ENCODE measurements at places on chromosomes 3 and 15.

DNA sequence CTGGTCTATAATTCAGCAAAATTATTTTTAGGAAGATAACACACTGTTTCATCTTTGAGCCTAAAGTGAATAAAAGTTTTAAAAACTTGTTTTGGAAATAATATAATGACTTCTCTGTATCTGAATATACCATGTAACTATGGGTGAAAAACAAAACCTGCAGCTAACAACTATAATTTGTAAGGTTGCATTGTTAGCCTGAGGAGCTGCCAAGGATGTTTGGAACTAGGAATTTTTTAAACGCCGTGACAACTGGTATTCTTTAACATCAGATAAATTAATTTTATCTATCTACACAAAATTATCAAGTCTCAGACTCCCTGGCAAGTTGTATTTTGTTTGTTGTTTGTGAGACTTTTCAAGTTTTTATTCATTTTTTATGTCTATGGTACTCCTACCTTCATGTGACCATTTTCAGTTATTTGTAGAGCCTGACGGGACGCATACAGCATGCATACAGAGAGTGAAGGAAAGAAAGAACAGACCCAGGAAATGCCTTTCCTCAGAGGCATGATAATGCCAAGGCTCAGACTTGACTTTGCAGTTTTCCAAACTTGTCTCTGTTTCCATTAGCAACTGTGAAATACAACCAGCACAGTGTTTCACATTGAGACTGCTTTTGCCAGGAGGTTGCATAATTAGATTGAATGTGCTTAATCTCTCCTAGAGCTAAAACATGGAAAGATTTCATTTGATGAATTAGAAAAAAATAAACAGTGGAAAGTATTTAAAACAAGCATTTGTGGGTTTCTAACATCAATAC, 60.8 kb upstream of the ARHGEF26 start:
- DNase-seq = no peak

DNA sequence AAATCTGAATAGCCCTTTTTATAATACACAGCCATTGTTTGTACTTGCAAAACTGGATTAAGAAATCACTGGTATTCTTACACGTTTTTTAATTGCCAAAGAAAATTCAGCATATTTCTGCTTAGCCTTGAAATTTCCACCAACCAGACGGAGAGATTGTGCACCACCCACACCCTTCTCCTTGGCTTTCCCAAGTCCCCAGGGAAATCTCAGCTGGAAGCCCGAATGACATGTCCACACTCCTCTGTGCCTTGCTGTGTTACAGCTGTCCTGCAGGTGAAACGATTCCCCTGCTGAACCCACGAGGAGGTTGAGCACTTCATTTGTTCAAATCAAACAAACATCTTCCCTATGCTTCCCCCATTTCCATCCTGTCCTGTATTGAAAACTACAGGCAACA, 49.6 kb upstream of the PPARG start:
- peak; percentile 89 for DNase-seq

DNA sequence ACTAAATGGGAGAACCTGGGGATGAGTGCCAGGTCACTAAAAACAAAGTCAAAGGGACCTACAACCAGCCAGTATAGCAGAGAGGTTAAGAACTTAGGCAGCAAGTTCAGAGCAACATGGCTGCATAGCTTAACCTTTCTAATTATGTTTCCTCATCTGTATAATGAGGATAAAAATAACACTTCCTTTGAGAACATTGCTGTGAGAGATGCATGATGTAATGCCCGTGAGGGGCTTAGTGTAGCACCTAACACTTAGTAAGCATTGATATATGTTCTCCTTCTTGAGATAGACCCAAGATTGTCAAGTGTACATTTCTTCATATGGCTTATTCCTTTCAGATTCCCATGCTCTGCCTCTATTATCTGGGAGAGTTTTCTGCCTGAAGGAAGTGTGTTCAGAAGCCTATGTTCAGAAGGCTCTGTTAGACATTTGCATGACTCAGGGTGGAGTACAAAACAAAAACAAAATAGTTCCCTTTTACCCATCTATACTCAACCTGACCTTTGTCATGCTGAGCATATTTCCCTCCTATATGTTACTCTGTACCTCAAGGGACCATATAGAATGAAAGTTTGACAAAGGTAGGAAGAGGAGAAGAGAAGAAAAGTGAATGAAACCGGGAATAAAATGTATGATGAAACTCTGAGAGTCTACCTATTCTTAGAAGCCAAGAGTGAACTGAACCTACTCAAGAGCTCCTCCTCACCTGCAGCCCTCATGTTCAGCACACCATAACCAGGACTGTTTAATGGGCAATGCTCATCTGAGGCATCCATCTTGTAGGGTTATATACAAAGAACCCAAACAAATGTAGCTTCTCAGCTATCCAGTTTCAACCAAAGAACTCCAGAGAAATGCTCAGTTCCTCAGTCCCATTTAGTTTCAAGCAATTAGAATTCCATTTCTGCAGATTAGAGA, 70.7 kb upstream of the KCNMB2 start:
- DNase-seq = no peak

- no peak for DNase-seq
These were observed 213.8 kb upstream of the STAC start for GRCh38 chr3:36166477-36166876.

DNA sequence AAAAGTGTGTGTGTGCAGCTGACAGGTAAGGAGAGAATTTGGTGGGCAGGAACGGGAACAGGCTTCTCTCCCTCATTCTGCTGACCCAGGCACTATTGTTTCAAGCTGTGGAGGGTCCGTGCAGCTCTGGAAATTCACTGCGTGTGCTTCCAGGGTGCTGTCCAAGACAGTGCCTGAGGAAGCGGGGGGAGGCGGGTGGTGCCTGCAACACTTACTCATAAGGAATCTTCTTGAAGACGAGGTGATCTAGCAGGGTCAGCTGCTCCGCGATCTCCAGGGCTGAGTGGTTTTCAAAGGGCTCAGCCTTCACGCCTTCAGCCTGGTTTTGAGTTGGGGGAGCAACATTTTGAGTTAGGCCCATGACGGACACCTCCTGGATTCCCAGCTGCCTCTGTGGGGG, 46.6 kb upstream of the CTSH start:
- no peak for DNase-seq

DNA sequence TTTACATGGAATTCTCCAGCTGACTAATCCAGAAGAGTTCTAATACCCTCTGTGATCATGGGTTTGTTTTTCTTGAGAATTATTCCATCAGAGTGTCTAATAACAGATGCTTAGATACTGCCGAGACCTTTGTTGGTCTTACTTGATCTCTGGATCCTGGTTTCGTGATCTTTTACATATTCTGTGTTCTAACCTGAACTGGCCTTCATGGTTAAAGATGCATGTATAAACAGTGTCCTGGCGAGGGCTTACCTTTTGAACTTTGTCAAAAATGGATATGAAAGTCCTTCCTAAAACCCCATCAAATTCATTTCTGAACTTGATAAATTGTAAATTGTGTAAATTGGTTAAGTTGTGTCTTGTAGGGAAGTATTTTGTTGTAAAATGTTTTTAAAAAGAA, 24.8 kb downstream of the UBE2Q2 start:
- DNase-seq = no peak

GRCh38 chr15:84990507-84990906, 8.9 kb downstream of the PDE8A start:
- no peak for DNase-seq

DNA sequence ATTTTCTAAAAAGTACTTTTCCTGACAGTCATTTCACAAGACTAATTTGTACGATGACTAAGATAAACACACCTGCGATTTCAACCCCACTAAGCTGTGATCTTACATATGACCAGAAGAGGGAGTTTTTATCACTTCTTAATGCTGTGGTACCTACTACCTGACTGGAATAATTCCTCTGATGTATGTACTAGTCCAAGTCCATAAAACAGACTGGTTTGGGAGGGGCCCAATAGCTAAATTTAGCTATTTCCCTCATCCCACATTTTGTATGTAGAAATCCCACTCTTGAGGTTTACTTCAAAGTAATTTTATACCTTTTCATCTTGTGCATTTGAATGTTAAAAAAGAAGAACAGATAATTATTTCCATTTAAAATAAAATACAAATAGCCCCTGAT, 49.7 kb upstream of the SCAANT1 start:
- DNase-seq = peak; percentile 62

- peak; percentile 82 for DNase-seq
These were observed 31.4 kb upstream of the PRTG start for GRCh38 chr15:55774113-55774970.

- DNase-seq = no peak
These were observed 238.4 kb upstream of the RGMA start for GRCh38 chr15:93327364-93327763.

DNA sequence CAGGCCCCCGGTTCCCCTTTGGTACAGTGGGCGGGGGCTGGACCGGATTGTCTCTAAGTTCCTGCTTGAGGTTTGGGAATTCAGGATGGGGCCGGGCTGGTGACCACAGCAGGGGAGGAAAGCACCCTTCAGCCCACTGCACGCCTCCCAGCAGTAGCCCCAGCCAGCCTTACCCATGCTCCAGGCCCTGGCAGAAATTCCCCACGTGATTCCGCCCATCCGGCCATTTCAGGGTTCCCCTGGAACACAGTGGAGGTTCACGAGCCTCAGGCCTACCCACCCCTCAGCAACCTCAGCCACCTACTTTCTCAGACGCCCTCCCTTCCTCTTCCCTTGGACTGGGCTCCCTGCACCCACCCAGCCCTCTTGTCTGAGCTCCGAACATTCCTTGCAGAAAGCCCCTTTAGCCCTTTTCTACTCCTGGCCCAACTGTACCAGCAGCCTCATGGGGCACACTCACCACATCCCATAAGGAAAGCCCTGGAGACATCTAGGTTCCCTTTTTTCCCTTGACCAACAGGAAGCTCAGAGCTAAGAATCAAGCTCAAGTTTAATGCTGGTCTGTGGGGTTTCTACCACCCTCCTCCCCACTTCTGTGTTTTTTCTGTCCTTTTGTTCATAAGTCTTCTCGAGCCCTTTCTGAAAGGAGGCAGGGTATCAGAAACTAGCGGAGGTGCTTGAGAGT, 11.5 kb downstream of the ALS2CL start:
- DNase-seq = no peak

GRCh38 chr15:90388462-90389380, 679 bp downstream of the IQGAP1 start:
- peak; percentile 76 for DNase-seq

- DNase-seq = no peak
These were observed 16.2 kb upstream of the TJP1 start for GRCh38 chr15:29838352-29839010.

- DNase-seq = no peak
These were observed 100.1 kb downstream of the TPRA1 start for GRCh38 chr3:127490271-127491023.

DNA sequence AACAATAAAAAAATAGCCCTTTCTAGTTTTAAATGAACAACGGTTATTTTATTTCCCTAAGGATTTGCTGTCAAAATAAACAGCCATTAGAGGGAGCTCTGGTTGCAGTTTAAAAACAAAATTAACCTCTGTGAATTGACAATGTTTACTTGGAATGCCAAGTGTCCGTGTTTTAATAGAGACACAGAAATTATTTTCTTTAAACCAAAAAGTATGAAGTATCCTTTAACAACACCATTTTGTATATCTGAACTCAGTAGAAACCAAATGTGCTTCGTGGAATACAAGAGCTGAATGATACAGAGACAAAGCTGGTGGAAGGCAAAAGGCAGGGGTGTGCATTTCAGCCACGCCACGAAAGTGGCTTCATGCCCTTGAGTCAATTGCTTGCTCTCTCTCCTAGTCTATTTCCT, 74.4 kb downstream of the MOBP start:
- DNase-seq = peak; percentile 53

- DNase-seq = no peak
These were observed 262.3 kb downstream of the SHQ1 start for GRCh38 chr3:72585966-72586365.

- no peak for DNase-seq
These were observed 263.8 kb downstream of the ZBBX start for GRCh38 chr3:167116120-167116922.

DNA sequence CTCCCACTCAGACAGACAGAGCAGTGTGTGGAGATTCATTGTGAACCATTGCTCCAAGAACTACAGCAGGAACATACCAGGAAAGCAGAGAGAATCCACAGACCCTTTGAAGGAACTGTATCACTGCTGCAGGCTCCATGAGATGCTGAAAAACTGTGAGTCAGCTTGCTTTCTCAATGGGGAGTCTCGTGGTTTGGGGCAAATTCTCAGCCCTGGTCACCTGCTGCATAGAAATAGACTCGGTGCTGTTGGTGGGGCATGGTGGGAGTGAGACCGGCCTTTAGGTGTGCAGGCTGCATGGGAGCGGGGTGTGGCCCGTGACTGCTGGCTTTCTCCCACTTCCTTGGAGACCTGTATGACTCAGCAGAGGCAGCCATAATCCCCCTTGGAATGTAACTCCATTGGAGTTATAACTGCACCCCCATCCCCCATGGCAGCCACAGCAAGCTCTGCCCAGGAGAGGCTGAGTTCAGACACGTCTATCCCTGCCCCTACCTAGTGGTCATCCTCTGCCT, 35.6 kb downstream of the ALCAM start:
- peak; percentile 58 for DNase-seq

GRCh38 chr3:14583548-14584091, 43.5 kb upstream of the GRIP2 start:
- DNase-seq = no peak
